Hematopoietic multipotent progenitor cell treated with erythropoietin and hydrocortisone succinate and interleukin-3 and kit ligand, for 4 days (in vitro differentiated cells): ENCODE measurements at places on chromosomes 2 and 18.
A peak's percentile ranks its signal among the peaks of the same experiment; 100 is the strongest.

GRCh38 chr2:25328152-25329085 is 13.3 kb downstream of the DNMT3A start:
- DNase-seq: no peak

GRCh38 chr2:24821433-24821891 is 28.2 kb downstream of the CENPO start:
- no peak for DNase-seq

GRCh38 chr18:59233017-59233410 is 13.1 kb downstream of the GRP start:
- DNase-seq: no peak

GRCh38 chr2:9162841-9163240 is 43.8 kb upstream of the ASAP2 start:
- no peak for DNase-seq

- no peak for DNase-seq
Observed at GRCh38 chr2:50863218-50863617, 168.7 kb downstream of the NRXN1 start.

- no peak for DNase-seq
Observed at GRCh38 chr2:142987044-142987443, 109.6 kb downstream of the KYNU start.

GRCh38 chr18:34542625-34543024 is 167.5 kb upstream of the DTNA start:
- DNase-seq: no peak

DNA sequence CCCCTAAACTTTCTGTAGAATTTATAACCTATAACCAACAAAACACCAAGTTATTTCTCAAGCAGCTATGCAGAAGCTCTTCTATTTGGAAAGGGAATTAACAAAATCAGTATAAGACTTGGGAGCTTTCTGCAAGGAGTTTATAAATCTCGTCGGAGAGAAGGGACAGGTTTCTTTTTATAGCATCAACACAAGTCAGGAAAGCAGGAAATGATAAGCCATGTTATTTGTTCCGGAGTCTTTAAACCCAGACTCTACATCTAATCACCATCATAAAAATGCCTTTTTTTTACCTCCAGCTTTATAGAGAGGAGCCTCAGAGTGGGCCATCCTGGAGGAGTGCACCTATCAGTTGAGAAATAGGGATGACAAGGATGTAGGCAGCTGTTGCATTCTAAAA is 137.1 kb downstream of the DPP10 start:
- no peak for DNase-seq

DNA sequence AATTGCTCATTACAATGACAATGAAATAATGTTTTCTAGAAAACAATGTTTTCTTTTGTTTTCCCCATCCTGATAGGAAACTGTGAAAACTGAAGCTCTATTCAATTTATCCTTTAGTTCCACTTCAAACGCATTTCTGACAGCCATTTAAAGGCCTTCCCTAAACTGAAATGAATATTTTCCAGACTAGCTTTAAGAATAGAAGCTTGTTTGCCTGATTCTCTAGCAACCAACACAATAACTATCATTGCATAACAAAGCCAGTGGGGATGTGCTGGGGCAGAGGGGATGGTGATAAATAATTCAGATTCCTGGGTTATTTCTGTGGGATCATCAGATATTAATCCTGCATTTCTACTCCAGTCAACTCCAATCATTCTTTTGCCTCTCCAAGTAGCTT is 427.1 kb downstream of the RND3 start:
- no peak for DNase-seq

DNA sequence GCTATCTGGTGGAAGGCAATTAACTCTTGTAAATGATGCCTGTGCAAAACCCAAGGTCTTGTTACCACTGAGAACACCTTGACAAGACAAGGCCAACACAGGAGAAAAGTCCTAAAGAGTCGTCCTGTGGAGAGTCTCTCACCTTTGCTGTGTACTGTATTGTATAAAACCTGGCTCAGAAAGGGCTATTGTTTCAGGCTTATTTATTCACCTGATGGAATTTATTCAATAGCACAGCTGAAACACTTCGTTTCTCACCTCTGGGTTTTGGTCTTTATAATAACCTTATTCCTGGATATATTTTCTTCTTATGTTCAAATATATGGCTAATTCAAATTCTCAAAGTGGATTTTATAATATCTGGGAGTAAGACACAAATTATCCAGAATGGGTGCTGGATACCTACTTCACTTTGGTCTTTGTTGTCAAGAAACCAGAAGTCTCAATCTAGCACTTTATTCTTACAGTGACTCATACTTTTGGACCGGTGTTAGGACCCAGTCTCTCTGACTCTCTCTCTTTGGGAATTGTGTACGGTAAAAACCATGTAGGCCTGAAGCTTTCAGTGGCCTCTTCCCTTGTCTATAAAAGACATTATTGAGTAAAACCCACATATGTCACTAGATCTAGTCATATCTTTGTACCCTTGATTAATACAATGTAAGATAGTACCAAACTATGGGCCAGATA is 16.1 kb upstream of the STAT4 start:
- no peak for DNase-seq

GRCh38 chr2:105768176-105768575 is 23.5 kb downstream of the NCK2 start:
- no peak for DNase-seq

DNA sequence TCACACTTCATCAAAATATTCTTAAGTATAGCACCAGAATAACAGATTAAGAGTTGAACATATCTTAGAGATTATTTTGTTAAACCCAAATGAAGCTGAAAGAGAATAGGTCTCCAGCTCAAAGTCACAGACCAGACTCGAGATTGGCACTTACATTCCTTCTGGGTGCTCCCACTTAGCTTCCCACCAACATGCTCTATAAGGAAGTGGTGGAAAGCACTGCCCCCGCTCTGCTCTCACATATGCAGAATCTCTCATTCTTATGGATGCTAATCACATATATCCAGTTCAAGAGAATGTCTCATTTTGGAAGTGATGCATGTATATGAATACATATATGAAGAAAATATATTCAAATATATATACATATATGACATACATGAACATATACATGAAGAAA is 71.5 kb upstream of the CD226 start:
- DNase-seq: no peak

GRCh38 chr2:128549094-128549493 is 230.4 kb upstream of the HS6ST1 start:
- no peak for DNase-seq

- no peak for DNase-seq
Observed at GRCh38 chr2:100412881-100413321, 4.6 kb downstream of the CHST10 start.

DNA sequence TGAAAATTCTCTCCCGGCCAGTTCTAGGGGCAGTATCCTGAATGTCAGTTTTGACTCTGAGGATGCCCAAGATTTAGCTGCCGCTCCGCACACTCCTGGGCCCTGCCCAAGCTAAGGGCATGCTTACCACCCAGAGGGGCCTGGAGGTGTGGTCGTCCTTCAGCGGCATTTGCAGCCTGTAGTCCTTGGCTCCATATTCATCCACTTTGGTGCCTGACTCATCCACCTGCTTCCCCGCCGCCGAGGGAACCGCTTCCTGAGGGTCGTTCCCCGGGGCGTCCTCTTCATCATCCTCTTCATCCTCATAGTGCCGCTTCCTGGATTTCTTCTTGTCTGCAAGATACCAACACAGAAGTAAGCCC is 577 bp downstream of the ERCC3 start:
- no peak for DNase-seq

DNA sequence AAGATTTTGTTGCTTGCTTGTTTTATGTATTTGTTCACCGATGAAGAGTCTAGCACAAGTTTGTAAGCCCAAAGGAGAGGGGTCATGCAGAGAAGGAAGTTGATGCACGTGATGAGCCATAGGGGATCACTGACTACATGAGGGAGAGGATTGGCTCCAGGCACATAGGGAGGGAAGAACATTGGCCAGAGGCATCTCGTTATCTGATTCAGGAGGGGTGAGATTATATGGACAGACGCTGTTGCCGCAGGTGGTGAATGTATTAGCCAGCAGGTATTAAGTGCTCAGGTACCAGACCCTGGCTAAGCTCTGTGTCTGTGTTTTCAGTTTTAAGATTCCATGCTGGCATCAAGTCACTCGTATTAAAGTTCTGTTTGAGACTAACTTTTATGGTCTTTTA is 91.8 kb upstream of the CHST9 start:
- DNase-seq: no peak

DNA sequence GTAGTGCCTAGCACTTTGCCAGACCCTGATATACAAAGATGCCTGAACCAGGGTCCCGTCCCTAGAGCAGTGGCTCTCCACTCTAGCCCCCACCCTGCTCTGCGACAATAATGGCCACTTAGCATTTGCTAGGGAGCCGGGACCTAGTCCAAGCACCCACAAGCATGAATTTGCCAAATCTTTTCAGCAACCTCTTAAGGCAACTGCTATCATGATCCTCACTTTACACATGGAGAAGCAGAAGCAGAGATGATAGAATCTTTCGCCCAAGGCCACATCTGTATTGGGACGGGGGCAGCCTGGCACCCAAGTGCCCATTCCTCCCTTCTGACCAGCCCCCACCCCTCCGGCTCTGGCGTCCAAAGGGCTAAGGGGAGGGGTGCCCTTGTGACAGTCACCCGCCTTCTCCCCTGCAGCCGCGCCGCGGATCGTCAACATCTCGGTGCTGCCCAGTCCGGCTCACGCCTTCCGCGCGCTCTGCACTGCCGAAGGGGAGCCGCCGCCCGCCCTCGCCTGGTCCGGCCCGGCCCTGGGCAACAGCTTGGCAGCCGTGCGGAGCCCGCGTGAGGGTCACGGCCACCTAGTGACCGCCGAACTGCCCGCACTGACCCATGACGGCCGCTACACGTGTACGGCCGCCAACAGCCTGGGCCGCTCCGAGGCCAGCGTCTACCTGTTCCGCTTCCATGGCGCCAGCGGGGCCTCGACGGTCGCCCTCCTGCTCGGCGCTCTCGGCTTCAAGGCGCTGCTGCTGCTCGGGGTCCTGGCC is 13.0 kb downstream of the SIGLEC15 start:
- DNase-seq: no peak

- DNase-seq: no peak
Observed at GRCh38 chr2:17605696-17606095, 65.2 kb downstream of the VSNL1 start.

- no peak for DNase-seq
Observed at GRCh38 chr2:212994976-212995375, 156.4 kb downstream of the IKZF2 start.

DNA sequence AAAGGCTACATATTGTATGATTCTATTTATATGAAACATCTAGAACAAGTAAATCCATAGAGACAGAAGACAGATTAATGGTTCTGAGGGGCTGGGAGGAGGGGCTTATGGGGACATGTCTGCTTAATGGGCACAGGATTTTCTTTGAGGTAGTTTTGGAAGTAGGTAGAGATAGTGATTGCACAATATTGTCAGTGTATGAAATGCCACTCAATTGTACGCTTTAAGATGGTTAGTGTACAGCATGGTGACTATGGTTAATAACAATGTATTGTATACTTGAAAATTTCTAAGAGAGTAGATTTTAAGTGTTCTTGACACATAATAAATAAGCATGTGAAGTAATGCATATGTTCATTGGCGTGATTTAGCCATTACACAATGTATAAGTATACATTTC is 68.4 kb downstream of the SP3 start:
- no peak for DNase-seq

DNA sequence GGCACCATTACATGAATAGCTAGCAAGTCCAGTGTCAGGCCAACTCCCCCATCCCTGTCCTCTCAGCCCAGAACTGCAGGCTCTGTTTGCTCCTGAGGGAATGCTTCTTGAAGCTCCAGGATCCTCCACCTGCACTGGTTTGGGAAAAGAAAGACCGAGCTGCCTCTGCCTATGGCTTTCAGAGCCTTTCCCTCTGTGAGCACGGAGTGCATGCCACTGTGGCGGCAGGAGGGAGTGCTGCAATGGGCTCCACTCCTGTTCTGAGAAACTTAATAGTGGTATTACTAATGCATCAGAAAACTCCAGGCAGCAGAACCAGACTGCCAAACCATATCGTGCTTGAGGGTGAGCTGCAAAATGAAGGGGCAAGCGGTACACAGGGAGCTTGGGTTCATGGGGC is 271.8 kb downstream of the SRBD1 start:
- no peak for DNase-seq

- no peak for DNase-seq
Observed at GRCh38 chr2:129794116-129794515, 185.3 kb upstream of the RAB6C start.

- DNase-seq: peak; percentile 45
Observed at GRCh38 chr2:17626986-17627385, 86.5 kb downstream of the VSNL1 start.

- DNase-seq: peak; percentile 56
Observed at GRCh38 chr2:216695401-216695821, at the start of gene IGFBP5. Gene IGFBP5, minus strand, starts transcription at chr2:216695549. Its CDS starts 774 bp downstream, at chr2:216694775.

DNA sequence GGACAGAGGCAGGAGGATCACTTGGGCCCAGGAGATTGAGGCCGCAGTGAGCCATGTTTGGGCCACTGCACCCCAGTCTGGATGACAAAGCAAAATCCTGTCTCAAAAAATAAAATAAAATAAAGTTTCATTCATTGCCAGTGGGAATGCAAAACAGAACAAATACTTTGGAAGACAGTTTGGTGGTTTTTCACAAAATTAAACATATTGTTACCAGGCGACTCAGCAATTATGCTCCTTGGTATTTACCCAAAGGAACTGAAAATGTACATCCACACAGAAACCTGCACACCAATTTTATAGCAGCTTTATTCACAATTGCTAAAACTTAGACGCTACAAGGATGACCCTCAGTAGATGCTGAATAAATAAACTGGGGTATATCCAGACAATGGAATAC is 35.8 kb downstream of the FOSL2 start:
- no peak for DNase-seq

- DNase-seq: no peak
Observed at GRCh38 chr2:199680482-199680881, 170.5 kb downstream of the FTCDNL1 start.

DNA sequence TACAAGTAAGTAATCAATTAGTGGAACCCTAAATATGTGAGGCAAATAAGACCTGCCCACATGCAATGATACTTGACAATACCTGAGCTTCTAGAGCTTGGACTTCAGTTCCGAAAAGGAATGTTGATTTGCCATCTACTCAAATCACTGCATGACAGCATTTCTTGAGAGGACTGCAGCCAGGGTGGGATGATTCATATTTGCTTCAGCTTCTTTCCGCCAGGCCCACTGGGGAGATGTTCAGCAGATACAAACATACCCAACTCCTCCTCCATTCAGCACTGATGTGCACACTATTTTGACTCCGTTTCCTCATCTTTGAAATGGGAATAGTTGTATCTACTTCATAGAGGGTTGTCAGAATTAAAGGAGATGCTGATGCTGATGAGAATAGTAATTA is 28.8 kb upstream of the TMEM177 start:
- no peak for DNase-seq

- no peak for DNase-seq
Observed at GRCh38 chr2:65045651-65046050, 10.6 kb upstream of the CEP68 start.

DNA sequence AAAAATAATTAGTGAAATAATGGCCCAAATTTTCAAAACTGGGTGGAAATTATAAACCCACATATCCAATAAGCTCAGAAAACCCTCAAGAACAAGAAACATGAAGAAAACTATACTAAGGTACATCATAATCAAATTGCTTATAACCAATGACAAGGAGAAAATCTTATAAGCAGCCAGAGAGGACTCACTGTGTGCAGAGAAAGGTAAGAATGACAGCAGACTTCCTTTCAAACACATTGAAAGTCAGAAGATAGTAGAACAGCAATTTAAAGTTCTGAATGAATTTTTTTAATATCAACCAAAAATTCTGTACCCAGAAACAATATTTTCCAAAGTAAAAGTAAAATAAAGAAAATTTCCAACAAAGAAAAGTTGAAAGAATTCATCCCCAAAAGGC is 197.7 kb upstream of the RAB12 start:
- DNase-seq: no peak

GRCh38 chr2:177221970-177222369 is 9.4 kb downstream of the HNRNPA3 start:
- no peak for DNase-seq
